ENCODE measurements at places on chromosomes 2 and 18.
A peak's percentile ranks its signal among the peaks of the same experiment; 100 is the strongest.

- no peak for DNase-seq
Measured at GRCh38 chr2:12964904-12965539, 248.3 kb downstream of the TRIB2 start.

DNA sequence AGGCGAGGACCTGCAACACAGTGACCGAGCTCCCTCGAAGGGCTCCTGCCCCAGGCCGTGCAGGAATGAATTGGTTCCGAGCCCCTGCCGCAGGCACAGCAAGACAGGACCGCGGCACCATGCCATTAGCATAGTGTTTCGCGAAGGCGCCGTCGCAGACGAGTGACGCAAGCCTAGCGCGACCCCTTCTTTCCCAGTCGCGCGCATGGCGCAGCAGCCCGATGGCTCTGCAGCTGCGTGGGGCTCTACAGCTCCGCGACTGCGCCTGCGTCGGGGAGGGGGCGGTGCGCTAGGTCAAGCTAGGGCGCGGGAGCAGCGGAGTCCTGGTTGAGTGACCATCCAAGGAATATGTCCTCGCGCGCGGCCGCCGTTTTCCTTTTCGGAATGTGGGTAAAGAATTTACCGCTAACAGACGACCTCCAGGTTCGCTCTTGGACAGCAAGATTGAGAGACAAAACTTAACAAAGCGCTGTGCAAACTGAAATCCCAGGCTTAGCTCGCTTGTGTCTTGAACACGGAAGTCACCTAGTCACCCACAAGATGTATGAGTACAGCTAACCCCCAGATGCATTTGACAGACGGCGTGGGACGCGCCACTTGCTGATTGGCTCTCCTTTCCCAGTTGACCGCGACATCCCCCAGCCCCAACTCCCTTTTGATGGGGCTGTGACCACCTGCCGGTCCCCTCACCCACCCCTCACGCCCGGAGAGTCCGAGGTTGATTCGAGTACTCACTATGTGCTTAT, at the start of gene TRMT61B:
Gene TRMT61B, minus strand, starts transcription at position 164 of the 746 bp plus-strand sequence. Its CDS starts 32 bp downstream, at position 132.
- DNase-seq, result peak; percentile 96

DNA sequence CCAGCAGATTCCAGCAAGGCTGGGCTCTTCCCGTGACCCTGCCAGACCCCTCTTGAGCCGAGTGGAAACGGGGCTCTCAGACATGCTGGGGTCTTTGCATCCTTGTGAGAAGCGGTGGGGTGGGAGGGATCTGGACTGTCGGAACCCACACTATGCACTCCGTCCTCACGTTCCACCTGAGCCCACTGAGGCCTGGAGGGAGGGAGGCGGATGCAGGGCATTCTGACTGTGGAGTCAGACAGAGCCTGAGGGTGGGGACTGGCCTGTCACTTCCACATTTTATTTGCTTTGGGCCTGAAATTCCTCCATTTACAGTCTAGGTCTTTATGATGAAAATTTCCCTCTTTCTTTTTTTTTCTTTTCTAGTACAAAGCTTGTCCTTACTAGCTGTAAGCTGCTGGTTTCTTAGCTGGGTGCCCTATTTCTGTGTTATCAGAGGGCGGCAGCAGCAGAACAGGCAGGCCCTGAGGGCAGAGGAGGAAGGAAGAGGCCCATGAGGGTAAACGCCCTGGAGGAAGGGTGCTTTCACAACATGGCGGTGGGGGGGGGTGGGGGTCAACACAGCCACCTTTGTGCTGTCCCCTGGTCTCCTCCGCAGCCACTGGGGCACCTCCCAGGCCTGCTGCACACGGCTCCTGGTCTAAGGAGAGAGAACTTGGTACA, 373.5 kb upstream of the MYT1L start:
- DNase-seq, result no peak

DNA sequence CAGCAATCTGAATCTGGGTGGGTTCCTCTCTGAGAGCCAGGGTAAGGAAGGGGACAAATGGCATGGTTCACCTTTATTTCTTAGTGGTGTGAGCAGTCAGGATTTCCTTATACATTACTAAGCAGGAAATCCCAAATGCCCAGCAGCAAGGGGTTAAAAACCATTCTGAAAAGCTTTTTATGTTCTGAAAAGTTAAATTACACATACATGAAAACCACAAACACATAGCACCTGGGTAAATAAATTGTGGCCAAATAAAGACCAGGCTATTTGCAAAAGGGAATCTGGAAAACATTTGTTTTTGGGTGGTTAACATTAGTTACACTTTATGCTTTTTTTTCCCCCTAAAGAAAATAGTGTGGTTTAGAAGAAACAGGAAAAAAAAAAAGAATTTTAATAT, 156.1 kb downstream of the AGPS start:
- DNase-seq, result no peak

GRCh38 chr2:138036522-138036921, 72.2 kb downstream of the HNMT start:
- DNase-seq, result no peak

DNA sequence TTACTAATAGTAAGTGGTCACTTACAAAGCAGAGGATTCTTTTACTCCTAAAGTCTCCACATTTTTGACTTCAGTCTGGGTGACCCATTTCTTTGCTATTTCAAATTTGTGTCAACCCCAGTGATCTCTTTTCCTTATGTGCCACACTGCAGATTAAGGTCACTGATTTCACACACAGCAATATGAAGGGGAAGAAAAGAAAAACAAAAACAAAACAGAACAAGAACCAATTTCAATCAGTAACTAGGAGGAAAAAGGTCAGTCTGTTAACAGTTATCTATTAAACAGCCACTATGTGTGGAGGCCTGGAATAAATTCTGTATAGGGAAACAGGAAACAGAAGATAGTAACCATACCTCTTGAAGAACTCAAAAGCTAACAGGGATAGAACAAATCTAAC, 72.0 kb upstream of the ACVR2A start:
- DNase-seq, result no peak

GRCh38 chr2:157260533-157261198, 3.2 kb downstream of the GALNT5 start:
- DNase-seq, result no peak

GRCh38 chr2:97907369-97908100, 88.2 kb downstream of the TMEM131 start:
- no peak for DNase-seq
